Activated naive CD4-positive, alpha-beta T cell (primary cell): ENCODE measurements at places on chromosomes 12 and 14.

DNA sequence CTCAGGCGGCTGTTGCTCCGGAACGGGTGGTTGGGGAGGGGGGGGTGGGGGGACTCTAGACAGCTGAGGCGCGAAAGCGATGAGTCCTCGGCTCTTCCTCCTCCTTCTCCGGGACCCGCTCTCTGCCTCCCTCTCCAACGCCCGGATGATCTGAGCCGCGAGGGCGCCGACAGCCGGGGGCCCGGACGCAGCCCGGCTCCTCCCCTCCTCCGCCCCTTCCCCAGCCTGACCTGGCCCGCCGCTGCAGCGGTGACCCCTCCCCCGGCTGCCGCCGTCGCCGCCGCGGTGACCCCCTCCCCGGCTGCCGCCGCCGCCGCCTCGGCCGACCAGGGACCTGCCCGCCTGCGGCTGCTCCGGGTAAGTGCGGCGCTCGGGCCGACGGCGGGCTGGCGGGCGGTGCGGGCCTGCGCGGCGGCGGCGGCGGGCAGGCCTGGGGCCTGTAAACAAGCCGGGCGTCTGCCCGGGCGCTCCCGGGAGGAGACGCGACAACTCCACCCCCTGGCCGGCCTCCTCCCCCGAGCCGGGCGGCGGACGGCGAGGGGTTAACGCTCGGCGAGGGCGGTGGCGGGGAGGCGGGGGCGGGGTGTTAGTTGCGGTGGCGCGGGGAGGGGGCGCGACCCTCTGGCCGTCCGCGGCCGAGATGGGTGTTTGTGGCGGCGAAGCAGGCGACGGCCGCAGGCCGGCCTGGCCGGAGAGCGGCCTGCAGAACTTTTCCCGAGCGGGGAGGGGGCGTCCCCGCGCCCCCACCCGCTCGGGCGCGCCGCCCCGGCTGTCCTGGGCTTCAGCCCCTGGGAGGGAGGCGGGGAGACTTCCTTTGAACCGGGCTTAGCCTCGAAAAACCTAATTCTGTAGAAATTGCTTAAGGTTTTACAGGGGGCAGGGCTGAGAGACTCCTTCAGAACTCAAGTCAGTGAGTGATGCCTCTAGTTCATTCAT is 568 bp downstream of the PPM1A start:
- peak; percentile 33 for DNase-seq

GRCh38 chr14:89881839-89882238 is 72.7 kb downstream of the EFCAB11 start:
- no peak for DNase-seq

- no peak for DNase-seq
These were observed 35.9 kb downstream of the ACADS start for GRCh38 chr12:120761519-120761934.

- no peak for DNase-seq
These were observed 21.7 kb downstream of the MMP17 start for GRCh38 chr12:131849700-131850553.

GRCh38 chr12:85281636-85282312 is 1.8 kb downstream of the ALX1 start:
- no peak for DNase-seq

DNA sequence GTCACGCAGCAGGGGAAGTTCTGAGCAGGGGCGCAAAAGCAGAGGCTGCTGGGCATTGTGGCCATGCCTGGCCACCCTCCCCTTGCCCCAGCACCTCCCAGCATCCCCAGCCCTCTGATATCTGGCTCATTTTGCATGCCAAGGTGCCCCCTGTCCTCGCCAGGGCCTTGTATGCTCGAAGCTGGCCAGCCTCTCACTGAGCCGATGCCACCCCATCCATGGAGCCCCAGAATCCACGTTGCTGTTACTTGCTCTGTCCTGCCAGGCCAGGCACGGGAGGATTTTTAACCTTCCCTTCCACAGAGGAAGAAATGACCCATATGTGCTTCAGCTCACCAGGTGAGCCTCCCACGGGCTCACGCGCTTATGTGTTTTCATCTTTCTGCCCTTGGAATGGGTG is 413.4 kb downstream of the BCL11B start:
- no peak for DNase-seq

DNA sequence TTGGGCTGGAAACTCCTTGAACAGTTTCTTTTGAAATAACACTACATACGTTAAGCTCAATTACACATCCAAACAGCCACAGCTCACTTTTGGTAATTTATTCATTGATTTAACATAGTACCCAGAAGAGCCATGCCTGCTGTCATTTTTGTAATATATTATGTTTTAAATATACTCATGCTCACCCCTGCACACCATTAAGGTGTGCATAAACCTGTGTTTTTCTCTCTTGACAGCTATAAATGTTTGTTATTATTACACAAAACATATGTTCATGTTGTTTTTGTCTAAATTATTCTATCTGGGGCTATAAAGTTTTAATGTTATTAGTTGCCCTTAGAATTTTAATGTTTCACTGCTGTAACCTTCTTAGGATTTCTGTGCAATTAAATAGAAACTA is 296.1 kb downstream of the AKAP6 start:
- no peak for DNase-seq

- no peak for DNase-seq
These were observed 52.3 kb downstream of the PLEKHA5 start for GRCh38 chr12:19181666-19182426.

DNA sequence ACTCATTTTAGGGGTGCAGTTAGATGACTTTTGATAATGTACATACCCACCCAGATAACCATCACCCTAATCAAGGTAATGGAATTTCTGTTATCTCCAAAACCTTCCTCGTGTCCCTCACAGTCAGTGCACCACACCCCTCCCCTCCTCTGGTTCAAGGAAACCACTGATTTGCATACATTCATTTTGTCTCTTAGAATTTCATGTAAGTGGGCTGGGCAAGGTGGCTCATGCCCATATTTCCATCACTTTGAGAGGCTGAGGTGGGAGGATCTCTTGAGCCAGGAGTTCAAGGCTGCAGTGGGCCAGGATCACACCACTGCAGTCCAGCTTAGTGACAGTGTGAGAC is 15.7 kb downstream of the ADIPOR2 start:
- DNase-seq, result no peak

DNA sequence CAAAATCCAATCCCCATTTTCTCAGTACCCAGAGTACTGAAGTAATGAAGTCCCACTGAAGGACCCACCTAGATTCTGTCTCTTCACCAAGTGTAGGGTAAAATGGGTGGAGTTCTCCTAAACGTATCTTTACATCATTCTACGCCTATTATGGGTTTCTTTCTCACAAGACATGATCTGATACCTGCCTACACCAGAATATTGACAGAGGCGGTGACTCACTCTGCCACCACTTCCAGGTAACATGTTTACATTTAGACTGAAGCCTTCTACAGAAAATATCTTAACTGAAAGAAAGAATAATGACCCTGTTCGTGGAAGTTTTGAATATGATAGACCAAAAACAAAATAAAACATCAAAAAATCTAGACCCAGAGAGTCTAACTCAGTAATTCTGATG is 89.8 kb downstream of the BTG1 start:
- no peak for DNase-seq

- no peak for DNase-seq
These were observed 73.1 kb upstream of the PAWR start for GRCh38 chr12:79763766-79764452.

DNA sequence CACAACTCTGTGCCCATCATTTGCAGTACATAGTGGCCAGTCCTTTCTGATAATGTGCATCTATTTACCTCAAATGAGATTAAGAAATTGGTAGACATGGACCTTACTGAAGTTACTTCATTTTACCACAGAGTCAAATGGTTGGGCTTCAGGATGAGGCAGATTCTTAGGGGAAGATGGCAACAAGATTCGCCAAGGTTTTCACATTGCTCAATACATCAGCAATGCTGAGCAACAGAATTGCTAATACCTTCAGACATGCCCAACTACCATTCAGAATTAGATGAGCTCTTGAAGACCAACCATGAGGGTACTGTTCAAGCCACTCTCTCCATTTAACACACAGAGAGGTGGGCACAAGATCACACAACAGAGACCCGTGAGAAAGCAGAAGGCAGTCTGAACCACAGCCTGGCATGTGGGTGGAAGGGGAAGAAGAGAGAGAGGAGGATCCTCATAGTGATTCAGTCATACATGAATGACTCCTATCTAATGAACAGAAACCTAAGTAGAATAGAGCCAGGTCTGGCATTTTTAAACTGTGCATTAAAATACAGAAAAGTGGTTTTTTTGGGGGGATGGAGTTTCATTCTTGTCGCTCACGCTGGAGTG is 28.5 kb downstream of the CPM start:
- no peak for DNase-seq

DNA sequence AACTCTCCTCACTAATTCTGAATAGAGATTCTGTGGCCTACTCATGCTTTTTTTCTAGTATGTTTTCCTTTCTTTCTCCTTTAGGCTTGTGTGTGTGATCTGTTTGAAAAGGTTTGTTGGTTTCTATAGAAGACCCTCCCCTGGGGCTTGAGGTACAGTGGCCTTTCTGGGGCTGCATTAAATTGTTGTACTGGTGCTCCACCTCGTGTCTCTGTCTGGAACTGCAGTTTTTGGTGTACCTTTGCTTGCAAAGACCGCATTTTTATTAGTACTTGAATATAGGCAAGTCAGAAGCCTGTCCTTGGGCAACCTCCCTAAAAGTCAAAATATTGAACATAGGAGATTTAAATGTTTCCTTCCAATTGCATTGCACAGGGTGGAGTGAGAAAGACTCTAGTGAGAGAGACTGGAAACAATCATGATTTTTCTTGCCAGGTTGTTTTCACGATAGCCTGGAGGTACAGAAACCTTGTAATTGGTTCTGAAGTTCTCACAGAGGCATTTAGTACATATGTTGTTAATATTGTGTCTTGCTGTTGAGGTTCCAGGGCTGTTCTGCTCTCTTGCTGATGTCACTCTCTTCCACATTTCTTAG is 39.0 kb downstream of the SLCO1B1 start:
- DNase-seq, result no peak

GRCh38 chr12:57477710-57478681 is 1.7 kb downstream of the ARHGAP9 start:
- peak; percentile 37 for DNase-seq

DNA sequence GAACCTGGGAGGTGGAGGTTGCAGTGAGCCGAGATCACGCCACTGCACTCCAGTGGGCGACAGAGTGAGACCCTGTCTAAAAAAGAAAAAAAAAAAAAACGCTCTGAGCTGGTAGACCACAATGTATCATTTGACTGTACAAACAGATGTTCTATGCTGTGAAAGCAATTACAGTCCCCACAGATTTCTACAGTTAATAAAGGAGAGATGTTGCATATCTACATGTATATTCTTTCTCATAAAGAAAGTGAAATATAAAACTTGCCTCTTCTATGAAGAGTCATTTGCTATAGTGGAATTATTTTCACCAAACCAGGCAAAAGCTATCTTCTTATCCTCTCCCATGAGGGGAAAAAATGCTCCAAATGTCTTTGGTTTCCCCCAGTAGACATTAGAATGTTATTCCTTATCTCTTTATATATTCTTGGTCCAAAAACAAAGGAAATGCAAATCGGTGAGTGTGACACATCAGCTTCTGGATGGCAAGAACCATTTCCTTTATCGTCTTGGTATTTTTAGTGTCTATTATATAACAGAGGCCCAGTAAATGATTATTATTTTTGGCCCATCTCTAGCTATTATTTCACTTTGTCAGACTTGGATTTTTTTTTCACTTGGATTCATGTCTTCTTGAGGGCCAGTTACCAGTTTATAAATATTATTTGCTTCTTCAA is 230.4 kb downstream of the SSPN start:
- no peak for DNase-seq

GRCh38 chr12:4144676-4145075 is 128.9 kb upstream of the CCND2 start:
- no peak for DNase-seq

- no peak for DNase-seq
These were observed 46.7 kb downstream of the SLC4A8 start for GRCh38 chr12:51471111-51471864.

- no peak for DNase-seq
These were observed 5.4 kb downstream of the RPS6KL1 start for GRCh38 chr14:74917646-74918081.

- no peak for DNase-seq
These were observed 428.1 kb downstream of the NRXN3 start for GRCh38 chr14:78598046-78598920.

GRCh38 chr12:57258977-57259970 is 8.3 kb upstream of the STAC3 start:
- DNase-seq, result no peak

- DNase-seq, result no peak
These were observed 229.2 kb downstream of the EMP1 start for GRCh38 chr12:13425766-13426165.
